ENCODE measurements at places on chromosomes 1 and 21. TPM values are rescaled to one million over a fixed set of nuclear protein-coding genes. Genes with fewer than 3 reads are reported as not detected.

Gene COL9A2
- total RNA-seq, result 7.0 TPM

Gene SIPA1L2
- total RNA-seq, result 16.4 TPM

Gene RFX5
- 32.8 TPM for total RNA-seq

Gene KPNA6
- 42.4 TPM for total RNA-seq

Gene GIPC2
- total RNA-seq, result 0.74 TPM

Gene STUM
- 0.98 TPM for total RNA-seq

Gene C1orf94
- not detected for total RNA-seq

Gene OR6K3
- total RNA-seq, result not detected

Gene LMX1A
- not detected for total RNA-seq

Gene S100A14
- 0.18 TPM for total RNA-seq

Gene PWP2
- 4.0 TPM for total RNA-seq

Gene ALDH9A1
- 97.2 TPM for total RNA-seq

Gene VASH2
- total RNA-seq, result 0.90 TPM

Gene PLA2G2D
- total RNA-seq, result not detected

Gene SYTL1
- 0.09 TPM for total RNA-seq

Gene SAMSN1
- total RNA-seq, result not detected

Gene SRGAP2C
- 35.0 TPM for total RNA-seq

Gene CELSR2
- 0.90 TPM for total RNA-seq

Gene USH2A
- total RNA-seq, result under 0.01 TPM

Gene C1orf210
- not detected for total RNA-seq

Gene FOXD3
- total RNA-seq, result not detected

Gene CELA2A
- not detected for total RNA-seq

Gene ACTL8
- total RNA-seq, result not detected

Gene SMCP
- not detected for total RNA-seq

Gene SPATA46
- not detected for total RNA-seq

Gene ITPKB
- total RNA-seq, result 7.5 TPM

Gene TRIM46
- 5.2 TPM for total RNA-seq

Gene RAB7B
- 7.4 TPM for total RNA-seq

Gene POU3F1
- not detected for total RNA-seq

Gene TACSTD2
- 0.36 TPM for total RNA-seq

Gene BATF3
- total RNA-seq, result not detected

Data from fibroblast of the aortic adventitia (primary cell).